ENCODE measurements at places on chromosomes 6 and 20. TPM values are rescaled to one million over a fixed set of nuclear protein-coding genes. Genes with fewer than 3 reads are reported as not detected.

GRCh38 chr20:57761413-57761734, 51.6 kb upstream of the PMEPA1 start:
- DNase-seq: no peak

DNA sequence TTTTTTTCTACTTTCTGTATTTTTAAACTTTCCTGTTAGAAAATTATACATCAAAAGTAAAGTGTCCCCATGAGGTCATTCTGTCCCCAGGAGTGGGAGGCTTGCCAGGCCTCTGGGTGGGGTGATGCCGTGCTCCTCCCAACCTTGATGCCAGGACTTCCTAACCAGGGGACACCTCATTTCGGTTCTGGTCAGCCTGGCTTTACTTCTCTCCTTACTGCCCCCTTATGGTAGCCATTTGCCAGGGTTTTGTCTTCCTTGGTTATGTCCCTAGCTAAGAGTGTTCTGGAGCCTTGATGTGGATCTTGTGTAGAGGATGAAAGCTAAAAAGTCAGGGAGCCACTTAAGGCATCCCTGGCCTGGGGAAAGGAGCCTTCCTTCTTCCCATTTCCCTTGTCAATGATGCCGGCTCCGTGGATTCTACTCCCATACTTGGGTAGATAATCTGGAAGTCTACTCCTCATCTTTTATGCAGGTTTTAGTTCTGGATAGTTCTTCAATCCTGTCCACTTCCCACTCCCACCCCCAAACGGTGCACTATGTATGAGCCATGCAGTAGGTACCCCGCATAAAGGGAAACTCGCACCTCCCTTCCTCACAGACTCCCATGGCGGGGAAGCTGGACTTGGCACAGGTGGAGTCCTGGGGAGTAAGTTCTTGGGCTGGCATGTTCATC, 164.1 kb upstream of the SALL4 start:
- peak; percentile 32 for DNase-seq

The PAK1IP1 gene
- polyA plus RNA-seq: 15.0 TPM

DNA sequence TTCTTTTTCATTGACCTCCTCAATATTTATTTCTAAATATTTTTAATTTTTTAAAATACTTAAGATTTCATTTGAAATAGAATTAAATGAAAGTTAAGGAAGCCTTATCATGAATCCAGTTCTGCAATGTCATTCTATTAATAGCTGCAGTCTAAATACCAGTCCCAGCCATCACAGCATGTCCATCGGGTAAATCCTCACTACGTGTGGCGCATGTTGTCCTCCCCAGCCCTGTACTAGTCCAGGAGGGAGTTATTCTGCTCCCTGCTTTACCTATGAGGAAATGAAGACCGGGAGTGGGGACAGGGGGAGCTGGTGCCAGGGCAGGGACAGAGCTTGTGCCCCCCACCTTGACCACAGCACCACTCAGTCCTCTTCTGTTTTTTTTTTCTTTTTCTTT, 125.1 kb upstream of the QKI start:
- DNase-seq: no peak

DNA sequence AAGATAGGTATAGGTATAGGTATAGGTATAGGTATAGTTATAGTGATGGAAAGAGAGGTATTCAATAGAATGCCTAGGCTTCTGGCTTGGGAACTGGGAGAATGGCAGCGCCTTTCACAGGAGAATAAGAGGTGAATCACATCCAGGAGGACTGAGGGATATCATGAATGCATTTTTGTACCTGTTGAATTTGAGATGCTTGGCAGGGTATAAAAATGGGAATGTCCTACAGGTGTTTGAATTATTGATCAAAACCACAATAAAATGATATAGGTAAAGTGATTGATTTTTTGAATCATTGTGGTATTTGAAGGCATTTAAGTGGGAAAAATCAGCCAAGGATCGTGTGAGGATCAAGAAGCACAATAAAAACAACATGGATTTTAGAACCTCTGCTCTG, 119.2 kb upstream of the ARG1 start:
- DNase-seq: no peak

Data from hindlimb muscle (tissue), 1 donor.